Posterior vena cava (tissue), 2 donors: ENCODE measurements at places on chromosomes 2 and 18.

DNA sequence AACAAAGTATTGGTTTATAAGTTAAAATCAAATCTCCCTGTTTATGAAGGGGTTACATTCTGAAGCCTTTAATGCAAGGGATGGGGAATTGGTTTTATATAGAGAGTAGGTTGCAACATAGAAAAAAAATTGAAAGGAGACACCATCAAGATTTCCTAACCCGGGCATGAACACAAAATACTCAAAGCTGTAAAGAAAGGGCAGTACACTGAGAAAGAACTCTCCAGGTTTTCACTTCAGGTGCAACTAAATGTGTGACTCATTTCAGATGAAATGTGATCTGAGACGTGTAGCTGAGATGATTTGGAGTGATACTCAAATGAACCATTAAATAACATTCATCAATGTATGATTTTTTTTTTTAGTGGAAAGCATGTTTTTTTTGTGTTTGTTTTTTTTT is 43.6 kb downstream of the SANBR start:
- no peak for DNase-seq

DNA sequence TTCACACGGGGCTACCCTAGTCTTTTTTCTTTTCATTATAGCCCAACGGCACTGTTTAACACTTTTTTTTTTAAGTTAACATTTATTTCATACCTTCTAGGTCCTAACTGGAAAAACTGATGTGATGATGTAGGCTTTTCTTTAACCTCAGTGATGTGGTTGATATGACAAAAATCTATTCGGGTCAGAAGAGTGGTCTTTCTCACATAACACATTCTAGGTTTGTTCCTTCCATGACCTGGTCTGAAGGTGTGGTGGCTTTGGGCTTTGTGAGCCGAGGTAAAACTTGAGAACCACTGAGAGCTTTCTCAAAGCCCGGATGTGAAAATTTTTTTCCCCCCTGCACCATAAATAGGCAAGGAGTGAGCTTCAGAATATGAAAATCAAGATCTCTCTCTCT is 44.2 kb downstream of the GPD2 start:
- DNase-seq = no peak

DNA sequence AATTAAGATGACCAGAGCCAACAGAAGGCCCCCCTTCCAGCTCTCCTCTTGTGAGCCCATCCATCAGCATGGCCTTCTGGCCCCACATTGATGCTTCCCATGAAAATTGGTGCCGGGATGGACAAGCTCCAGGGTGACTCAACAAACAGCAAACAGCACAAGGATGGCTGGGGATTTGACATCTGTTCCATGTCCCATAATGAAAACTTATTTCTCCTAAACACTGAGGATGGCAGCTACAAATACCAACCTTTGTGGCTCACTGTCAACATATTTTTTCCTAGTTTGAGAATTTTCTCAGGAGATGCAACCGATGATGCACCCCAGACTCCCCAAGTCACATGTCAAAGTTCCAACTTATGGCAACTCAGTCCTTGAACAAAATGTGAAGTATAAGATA is 169.6 kb upstream of the SIX2 start:
- DNase-seq = no peak

GRCh38 chr2:225400060-225400511 is 576 bp downstream of the NYAP2 start:
- DNase-seq = peak; percentile 79

GRCh38 chr2:86022661-86023365 is 82.9 kb downstream of the POLR1A start:
- DNase-seq = peak; percentile 19
